ENCODE measurements at places on chromosomes 11 and 22.

- DNase-seq, result no peak
Observed at GRCh38 chr11:63841554-63841953, 2.6 kb downstream of the MARK2 start.

- no peak for DNase-seq
Observed at GRCh38 chr11:115257678-115258077, 246.5 kb downstream of the CADM1 start.

- peak; percentile 11 for DNase-seq
Observed at GRCh38 chr11:123062892-123063825, 1.2 kb upstream of the HSPA8 start.

DNA sequence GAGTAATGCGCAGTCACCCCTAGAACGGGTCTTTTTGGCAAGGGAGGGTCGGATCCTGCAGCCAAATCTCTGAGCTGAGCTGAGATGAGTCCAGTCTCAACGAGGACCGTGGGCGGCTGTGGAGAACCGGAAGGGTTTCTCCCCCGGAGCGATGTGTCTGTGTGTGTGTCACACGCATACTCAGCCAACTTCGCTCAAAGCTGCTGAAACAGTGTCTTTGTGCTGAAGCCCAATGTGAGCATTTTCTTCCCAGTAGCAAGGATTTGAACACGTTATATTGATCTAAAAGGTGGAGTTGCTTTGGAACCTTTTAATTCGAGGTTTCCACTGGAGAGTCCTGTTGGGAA lies 1.4 kb upstream of the CELSR1 start:
- no peak for DNase-seq

DNA sequence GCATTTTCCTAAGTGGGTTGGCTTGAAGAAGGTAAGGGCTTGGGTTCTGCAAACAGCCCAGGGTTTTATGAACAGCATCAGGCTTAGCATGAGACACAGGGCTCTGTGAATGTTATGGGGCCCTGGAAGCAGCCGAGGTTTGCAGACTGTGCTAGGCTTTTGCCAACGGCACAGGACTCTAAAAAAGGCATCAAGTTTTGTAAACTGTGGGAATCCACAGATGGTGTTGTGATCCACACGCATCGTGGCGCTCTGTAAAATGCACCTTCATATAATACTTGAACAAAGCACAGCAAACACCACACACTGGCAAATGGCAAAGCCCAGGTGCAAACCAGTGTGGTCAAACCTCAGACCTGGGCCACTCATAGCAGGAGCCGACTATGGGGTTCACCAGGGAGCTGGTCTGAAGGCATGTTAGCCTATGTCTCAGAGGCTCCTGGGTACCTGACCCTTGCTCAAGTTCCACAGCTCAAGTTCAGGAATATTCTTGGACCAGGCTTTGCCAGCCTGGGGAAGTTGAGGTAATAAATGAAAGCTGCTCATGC lies 2.4 kb upstream of the SLCO2B1 start:
- no peak for DNase-seq

- DNase-seq, result no peak
Observed at GRCh38 chr22:25393121-25393805, 171.2 kb upstream of the GRK3 start.

GRCh38 chr11:26032241-26032640 lies 299.7 kb upstream of the ANO3 start:
- DNase-seq, result no peak

GRCh38 chr11:65438257-65439151 lies 15.9 kb downstream of the NEAT1 start:
- no peak for DNase-seq

DNA sequence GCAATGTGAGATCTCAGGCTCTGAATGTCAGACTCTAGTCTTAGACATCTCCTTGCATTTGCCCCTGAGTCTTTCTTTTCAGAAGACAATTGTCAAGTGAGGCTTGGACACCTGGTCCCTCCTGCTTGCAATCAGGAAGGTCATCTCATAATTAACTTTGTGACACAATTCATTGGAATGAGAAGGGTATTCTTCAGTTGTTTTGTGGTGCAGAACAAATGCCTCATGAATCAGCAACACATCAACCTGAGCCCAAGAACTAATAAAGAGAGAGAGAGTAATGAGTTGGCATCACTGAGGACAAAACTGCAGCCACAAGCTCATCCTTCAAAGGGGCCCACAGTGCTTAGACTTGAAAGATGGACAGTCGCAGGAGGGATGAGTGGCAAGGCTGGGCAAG lies 375.8 kb downstream of the INSC start:
- no peak for DNase-seq

- DNase-seq, result no peak
Observed at GRCh38 chr11:86926975-86927374, 28.2 kb downstream of the FZD4 start.

DNA sequence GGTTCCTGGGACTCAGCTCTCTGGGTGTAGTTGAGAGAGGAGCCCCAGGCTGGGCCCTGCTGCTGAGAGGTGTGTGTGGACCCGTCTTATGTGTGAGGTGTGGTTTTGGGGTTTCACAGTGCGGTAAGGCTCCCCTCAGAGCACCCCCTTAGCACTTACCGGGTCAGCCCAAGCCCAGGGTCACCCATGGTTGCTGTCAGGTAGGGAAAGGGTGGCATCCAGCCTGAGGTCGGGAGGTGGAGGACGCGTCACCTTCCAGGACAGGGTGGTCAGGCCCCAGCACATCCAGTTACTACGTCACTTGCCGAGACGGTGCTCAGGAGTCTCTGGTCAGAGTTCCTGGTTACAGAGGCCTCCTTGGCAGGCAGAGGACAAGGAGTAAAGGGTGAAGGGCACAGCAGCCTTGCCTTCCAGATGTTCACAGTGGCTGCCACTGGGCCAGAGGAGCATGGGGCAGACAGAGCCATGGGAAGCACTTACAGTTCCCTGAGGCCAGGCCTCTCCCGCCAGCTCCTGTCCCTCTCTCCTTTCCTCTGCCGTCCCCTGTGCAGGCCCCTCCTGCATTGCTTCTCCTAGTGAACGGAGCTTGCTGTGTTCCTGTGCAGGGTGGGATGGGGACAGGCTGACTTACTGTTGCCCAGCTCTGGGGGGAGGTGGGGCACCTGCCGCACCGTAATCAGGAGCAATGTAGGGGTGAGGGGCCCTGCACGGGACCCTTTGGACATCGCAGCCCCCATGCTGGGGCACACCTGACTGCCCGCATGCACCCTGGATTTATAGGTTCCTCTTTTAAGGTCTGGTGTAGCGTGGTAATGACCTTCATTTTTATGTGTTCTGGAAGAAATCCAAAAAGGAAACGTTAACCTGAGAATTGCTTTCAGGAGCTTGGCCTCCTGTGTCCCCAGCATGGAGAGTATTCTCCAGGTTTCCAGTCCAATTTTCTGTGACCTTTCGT lies 285.9 kb downstream of the TBC1D22A start:
- DNase-seq, result no peak
